ENCODE measurements at places on chromosomes 1 and 21.

DNA sequence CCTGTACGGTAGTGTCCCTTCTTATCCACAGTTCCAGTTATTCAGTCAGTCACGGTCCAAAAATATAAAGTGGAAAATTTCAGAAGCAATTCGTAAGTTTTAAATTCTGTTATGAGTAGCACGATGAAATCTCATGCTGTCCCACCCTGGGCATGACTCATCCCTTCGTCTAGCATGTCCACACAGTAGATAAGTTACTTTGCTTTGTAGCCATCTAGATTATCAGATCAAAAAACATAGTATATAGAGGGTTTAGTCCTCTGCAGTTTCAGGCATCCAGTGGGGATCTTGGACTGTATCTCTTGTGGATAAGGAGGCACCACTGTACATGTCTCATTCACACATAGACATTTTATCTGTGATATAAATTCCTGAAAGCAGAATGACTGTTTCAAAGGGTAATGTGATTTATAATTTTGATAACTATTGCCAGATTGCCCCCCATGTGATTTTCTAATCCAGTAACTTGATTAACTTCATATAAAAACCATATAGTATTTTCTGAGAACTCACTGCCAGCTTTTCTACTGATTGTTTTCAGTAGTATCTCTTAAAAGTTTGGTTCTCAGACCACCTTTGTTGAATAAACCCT, 143.3 kb downstream of the DYRK1A start:
- DNase-seq = no peak

DNA sequence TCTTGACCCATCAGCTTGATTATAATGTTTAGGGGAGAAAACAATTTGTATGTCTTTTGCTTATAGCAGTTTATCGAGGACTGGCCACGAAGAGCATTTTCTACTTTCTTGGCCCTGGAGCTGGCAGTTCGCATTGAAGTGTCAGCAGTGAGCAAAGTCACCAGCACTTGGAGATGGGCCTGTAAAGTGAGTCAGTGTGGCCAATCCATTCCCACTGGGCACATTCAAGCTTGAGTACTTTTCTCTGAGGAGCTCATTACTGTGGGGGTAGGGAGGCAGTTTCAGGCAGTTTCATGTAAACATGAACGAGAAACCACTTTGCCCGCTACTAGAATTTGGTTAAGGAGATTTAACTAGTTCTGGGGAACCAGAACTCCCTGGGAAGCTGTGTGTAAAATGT, 164.8 kb downstream of the PRDM2 start:
- DNase-seq = no peak

DNA sequence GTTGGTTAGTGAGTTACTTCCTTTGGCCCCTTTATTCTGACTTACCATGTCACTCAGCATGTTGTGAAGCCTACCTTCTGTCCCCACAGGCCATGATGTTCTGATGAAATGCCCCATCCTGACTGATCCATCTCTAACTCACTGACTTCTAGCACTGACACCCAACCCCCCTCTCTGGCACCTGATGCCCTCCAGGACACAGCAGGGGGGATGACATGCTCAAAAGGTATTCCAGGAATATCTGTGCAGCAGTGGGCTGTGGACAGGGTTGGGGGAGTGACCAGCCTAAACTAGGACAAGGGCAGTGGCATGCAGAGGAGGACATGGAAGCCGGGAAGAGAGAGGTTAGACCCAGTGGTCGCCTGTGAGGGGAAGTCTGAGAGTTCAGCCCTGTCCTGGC, 25.5 kb downstream of the SYT2 start:
- DNase-seq = no peak

DNA sequence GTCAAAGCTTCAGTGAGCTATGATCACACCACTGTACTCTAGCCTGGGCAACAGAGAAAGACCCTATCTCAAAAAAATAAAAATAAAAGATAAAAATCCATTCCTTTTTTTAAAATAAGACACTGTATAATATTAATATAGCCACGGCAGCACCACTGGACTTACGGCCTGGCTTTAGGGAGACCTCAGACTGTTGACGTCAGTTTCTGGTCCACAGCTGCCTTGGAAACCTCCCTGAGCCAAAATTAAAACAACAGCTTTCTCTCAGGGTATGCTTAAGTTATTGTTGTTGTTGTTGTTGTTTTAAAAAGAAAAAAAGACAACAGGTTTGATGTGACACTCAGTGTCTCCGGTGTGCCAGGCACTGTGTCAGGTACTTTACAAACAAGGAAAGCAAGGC, 42.0 kb downstream of the CAPZB start:
- no peak for DNase-seq

DNA sequence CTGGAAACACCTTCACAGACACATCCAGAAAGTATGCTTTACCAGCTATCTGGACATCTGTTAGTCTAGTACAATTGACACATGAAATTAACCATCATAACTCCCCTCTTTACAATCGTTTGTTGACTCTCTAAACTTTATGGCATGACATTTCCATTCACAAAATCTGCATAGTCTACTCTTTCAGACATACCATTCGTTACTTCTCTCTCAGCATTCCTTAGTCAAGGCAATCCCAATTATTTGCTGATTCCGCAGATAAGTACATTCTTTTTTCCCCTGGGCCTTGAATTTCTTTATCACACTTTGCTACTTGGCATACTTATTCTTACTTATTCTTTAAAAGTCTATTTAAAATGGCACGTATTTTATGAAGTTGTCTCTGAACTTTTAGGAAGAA, 15.1 kb upstream of the CRB1 start:
- no peak for DNase-seq

- no peak for DNase-seq
Observed at GRCh38 chr1:244347942-244348341, 103.8 kb downstream of the ADSS2 start.

DNA sequence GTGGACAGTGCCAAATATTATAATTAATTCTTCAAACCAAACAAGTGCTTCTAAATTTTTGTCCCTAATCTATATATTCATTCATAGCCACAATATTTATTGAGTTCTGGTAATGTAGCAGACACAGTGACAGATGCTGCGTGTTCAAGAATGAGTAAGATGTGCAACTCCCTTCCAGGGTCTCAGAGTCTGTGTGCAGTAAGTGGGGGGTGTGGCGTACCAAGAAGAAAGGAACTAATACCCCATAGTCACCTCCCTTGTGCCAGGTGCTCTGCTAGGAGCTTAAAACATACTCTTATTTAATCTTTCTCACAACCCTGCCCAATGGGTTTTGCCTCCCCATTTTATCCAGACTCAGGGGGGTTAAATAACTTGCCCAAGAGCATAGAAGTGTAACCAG, 358.7 kb downstream of the BARHL2 start:
- DNase-seq = no peak

DNA sequence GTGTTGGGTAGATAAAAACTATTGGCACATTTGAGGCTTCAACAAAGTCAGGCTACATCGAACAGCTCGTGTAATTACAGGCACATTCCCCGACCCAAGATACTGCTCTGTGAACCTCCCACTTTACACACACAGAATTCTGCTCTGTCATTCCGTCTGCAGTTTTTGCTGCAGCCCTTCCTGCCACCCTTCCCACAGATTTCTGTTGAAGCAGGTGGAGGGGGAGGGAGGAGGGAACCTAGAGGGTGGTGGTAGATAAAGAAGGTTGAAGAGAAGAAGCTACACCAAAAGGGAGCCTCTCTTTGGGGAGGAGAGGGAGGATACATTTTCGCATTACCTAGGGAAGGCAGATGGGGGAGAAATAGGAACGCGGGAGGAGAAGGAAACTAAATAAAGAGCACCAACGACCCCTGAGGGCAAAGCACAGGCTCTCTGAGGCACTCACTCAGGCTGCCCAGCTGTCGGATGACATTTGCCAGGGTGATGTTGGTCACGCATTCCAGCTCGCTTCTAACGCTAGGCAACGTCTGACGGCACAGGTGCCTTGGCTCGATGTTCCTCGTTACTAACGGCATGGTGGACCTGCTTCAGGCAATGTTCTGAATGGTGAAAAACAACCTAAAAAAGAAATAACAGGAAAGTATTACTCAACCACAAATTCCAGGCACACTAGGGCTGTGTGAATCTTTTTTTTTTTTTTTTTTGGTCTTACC, 36.0 kb downstream of the GPR3 start:
- peak; percentile 44 for DNase-seq

DNA sequence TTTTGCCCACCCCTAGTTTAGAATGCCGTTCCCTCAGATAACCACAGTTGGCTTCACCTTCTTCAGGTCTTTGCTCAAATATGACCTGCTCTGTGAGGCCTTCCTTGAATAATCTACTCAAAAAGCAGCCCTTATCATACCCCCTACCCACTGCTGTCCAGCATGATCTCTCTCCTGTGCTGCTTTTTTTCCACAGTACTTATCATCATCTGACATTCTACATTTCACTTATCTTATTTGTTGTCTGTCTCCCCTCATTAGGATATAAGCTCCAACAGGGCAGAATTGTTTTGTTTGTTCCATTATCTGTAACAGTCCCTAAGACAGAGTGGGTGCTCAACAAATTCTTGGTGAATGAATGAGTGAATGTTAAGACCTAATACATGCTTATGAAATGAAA, 18.1 kb downstream of the USP24 start:
- no peak for DNase-seq

- no peak for DNase-seq
Observed at GRCh38 chr1:115402753-115403184, 64.7 kb upstream of the NGF start.

DNA sequence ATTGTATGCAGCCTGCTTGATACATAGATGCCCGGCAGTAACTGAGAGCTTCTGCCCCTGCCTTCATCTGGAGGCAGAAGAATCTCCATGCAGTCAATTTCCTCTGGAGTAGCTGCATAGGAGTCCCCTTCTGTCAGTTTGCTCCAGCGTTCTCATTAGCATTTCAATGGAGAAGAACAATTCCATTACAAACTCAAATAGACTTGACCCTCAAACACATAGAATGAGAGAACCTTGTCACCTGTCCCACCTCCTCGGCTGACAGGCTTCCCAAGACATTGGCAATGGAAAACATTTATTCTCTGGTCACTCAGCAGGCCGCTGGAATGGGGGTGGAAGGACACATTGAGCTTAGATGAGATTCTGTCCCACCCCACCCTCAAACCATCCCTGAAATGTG, 45.6 kb upstream of the TMEM51 start:
- DNase-seq = no peak

DNA sequence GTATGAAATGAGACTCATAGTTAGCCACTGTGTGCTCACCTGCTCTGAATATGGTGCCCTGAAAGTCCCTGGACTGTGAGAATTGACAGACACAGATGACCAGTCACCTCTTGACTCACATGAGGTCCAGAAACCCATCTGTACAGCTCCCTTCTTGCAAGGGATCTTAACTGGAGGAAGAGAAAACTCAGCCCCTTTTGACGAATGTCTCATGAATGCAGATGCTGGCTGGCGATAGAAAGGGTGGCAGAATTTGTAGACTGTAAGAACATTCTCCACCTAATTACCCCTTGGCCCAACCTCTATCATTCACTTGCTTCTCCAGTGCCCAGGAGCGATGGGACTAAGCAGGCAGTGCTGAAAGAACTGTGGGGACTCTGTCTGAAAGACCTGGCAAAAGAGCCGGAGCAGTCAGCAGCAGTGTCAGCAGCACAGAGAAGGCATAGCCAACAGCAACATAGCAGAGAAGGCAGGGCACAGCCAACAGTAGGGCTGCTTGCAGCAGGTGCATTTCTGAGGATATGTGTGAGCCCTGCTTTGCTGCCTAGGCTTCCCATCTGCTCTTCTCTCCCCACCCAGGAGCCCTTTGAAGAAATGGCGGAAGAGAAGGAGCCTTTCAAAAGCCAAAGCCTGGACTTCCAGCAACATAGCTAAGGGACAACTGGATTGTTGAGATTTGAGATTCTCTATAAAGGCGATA, 25.8 kb upstream of the IFNGR2 start:
- DNase-seq = no peak

DNA sequence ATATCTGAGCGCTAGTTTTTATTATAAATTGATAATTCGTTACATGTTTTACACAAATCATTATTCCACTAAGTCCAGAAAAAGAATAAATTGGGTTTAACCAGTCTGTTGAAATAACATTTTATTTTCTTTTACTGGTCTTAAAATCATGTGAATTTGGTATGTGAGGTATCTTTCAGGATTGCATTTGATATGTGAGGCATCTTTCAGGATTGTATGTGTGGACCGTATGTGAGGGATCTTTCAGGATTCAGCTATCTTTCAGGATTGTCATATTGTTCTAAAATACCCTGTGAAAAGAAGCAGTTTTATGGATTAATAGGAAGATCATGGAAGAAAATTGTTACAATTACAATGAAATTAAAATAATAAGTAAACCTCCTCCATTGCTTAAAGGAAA, 42.9 kb downstream of the USP25 start:
- no peak for DNase-seq
